ENCODE measurements at places on chromosomes 11 and 22.

DNA sequence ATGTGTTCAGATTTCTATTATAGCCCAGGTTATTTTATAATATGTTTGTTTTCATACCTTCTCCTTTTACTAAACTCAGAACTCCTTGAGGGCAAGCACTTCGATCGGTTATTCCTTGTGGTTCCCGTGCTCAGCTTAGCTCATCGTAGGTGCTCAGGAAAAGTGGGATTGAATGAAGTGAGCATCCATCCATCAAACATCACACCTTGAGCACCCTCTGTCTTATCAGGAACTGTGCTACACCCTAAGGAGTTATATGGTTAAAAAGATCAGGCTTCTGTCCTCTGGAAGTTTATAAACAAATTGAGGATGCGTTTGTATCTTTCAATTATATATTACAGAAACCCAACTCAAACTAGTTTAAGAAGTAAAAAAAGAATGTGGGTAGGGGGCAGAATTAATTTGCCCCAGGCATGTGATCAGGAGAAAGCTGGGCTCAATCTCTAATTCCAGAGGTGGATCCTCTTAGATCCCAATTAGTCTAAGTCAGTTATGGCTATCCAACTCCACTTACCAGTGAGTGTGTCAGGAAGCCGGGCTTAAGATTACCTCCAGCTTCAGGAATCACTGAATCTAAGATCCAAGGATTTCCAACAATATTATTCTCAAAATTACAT lies 59.9 kb upstream of the RRAS2 start:
- no peak for DNase-seq

DNA sequence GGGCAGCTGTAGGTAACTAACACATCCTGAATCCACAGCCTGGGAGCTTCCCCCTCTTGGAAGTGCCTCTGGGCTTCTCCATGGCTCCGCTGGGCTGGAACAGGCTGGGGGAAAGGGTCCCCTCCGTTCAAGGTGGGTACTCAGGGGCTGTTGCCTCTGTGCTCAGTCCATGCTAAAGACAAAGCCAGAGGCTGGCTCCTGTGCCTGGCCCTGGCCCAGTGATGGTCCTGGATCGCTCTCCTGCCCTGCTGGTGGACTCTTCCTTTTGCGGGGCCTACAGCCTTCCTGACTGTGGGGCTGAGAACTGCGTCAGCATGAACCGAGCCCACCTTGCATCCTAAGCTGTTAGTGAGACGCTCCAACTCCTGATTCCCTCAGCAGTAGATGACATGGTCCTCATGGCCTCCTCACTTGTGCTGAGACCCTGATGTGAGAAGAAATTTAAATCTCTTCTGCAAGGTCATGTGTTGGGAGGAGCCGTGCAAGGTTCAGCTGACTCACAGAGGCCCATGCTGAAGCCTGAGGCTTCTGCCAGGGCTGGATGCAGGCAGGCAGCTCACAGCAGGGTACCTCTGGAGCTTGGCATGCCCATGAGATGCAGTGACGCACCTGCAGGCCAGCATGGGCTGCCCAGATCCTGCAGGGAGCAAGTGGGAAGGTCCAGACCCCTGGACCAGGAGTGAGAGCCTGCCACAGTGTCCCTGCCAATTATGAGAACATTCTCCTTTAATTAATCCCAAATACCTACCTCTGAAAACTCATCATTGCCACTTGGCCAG lies 1285.5 kb downstream of the TBC1D22A start:
- no peak for DNase-seq

GRCh38 chr11:134576286-134576685 lies 164.2 kb upstream of the B3GAT1 start:
- no peak for DNase-seq

GRCh38 chr11:85752201-85752889 lies 58.6 kb downstream of the SYTL2 start:
- DNase-seq = no peak

- DNase-seq = no peak
These were observed 9.6 kb downstream of the KRTAP5-5 start for GRCh38 chr11:1639102-1639620.

GRCh38 chr22:17400305-17400704 lies 31.0 kb downstream of the CECR2 start:
- no peak for DNase-seq

DNA sequence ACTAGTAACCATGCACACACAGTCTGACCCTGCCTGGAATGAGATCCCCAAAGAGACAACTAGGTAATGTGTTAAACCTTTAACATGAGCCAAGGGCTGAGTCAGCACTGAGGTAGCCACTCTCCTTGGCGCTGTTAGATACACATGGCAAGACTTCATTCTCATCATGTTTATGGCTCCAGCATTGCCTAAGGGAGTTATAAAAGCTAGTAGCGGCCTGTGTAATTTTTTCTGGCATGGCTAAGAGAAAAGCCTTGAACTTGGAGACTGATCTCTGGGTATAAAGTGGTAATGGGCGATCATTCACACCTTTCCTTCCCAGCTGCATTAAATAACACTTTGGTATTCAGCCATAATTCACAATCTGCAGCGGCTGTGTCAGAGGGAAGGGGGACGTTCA lies 779.7 kb upstream of the LRRC4C start:
- DNase-seq = no peak

- no peak for DNase-seq
These were observed 7.5 kb downstream of the GNAZ start for GRCh38 chr22:23077627-23078461.

Data from T-helper 2 cell (primary cell).